Right forelimb (tissue), 1 donor: ENCODE measurements at places on chromosomes 4 and X.

DNA sequence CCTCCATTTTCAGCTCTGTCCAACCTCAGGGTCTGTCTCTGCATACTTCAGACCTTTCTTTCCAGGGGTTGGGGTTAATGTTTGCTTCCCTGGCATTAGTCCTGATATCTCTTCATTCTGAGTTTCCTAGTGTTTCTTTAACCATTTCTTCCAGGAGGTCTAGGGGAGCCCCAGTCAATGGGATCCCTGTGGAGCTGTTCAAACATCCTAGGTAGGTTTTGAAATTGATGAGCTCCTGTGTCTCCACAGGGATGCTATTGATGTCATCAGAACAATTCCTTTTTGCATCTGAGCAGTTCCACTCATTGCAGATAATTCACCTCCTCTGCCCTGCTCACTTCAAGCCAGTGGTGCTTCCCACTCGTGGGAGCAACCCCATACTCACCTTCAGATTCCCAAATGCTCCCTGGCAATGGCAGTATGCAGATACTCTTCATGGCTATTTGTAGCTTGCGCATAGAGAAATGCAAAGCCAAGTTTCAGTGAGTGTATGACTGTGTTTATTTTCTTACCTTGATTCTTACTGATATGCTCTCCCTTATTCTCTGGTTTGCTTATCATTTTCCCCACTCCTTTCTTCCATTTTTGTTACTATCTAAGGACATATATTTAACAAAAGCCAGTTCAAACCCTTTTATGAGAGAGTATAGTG, 33.7 kb upstream of the LIMCH1 start:
- no peak for DNase-seq

- no peak for DNase-seq
Observed at GRCh38 chrX:1449036-1449822, 3.5 kb downstream of the ASMTL start.

DNA sequence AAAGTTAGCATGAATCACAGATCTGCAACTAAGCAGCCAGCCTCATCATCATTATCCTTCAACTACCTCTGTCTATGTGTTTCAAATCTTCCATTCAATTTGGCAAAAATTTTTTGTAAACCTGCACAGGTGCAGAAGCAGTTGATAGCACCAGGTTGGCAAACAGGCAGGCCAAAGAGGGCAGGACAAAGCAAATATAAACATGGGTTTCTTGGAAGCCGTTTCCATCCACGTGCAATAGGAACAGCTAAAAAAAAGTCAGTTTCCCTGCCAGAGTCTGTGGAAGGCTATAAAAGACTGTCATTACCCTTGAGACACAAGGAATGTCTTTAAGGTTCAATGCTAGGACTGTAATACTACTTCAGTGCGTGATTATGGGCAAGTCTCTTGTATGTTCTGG, 253.2 kb downstream of the PDHA2 start:
- DNase-seq: no peak

GRCh38 chr4:115274545-115274944, 161.1 kb upstream of the NDST4 start:
- no peak for DNase-seq

GRCh38 chr4:86569103-86569870, 24.8 kb upstream of the PTPN13 start:
- no peak for DNase-seq

DNA sequence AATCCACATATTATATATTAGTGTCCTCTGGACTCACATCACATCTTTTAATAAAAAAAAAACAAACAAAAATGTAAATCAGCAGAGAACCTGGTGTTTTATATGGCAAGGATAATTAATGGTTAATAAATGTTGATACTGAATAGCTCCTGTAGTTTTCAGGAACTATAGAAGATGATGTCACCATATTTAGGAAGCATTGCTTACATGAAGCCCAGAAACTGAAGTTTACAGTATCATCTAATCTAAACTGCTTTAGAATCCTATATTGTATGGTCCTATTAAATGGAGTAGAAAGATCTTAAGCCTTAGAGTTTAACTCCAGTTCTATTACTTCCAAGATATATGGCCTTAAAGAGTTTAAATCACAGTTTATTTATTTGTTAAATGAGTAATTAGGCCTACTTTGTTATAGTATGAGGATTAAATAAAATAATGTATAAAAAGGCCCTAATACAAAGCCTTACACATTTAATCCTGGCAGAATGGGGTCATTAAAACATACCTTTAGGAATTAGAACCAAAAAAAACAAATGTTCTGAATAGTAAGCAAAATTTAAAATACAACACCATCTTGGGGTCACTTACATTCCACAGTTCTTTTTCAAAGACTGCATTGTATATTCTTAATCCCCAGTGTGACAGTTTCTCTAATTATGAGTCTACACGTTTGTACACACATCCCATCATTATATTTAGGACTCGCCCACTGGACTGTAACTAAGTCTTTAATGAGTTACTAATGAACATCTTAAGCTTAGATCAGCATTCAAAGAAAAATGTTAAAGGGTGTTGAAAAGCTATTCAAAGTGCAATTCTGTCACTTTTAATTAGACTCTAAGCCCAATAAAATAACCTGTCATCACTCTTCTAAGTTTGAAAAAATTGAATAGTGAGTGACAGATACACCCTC, 305.9 kb downstream of the ADGRL3 start:
- no peak for DNase-seq

DNA sequence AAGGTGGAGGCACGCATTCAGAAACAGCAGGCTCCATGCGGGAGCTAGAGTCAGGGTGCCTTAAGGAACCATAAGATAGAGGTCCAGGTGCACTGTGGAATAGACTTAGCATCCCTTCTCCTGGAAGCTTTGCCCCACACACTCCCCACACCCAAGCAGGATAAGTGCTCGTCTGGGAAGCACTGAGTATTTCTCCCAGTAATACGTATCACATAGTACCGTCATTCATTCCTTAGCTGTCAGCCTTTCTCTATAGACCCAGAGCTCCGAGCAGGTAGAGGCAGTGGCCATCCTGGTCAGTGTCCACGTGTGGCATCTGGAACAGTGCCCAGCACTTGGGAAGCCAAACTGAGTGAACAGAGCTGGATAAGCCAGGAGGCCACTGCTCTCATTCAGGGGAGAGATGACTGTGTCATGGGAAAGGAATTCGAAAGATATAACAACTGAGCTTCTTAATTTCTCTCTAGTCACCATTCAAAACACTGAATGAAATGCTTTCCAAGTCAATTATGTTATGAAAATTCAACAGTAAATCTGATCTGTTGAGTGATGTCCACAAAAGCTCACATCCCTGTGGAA, 9.9 kb downstream of the APBB2 start:
- no peak for DNase-seq

GRCh38 chr4:41718907-41719306, 29.6 kb downstream of the PHOX2B start:
- DNase-seq: no peak

DNA sequence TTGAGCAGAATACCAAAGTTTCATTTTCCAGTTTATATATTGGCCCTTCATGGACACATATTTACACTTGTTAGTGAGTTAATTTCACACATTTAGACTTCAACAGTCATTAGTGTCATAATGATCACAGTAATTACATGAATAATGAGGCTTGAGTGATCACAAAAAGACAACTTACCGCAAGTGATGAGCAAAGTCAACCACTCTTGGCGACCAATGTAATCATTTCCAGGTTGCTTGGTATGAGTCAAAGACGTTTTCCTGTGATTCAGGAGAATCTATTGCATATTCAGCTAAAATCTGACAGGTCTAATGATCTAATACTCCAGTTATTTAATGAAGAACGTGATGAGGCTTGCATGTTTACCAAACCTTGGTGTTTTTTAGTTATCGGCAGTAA, 407.9 kb upstream of the TENM3 start:
- no peak for DNase-seq

GRCh38 chr4:181261279-181261678, 981.9 kb upstream of the TENM3 start:
- no peak for DNase-seq

DNA sequence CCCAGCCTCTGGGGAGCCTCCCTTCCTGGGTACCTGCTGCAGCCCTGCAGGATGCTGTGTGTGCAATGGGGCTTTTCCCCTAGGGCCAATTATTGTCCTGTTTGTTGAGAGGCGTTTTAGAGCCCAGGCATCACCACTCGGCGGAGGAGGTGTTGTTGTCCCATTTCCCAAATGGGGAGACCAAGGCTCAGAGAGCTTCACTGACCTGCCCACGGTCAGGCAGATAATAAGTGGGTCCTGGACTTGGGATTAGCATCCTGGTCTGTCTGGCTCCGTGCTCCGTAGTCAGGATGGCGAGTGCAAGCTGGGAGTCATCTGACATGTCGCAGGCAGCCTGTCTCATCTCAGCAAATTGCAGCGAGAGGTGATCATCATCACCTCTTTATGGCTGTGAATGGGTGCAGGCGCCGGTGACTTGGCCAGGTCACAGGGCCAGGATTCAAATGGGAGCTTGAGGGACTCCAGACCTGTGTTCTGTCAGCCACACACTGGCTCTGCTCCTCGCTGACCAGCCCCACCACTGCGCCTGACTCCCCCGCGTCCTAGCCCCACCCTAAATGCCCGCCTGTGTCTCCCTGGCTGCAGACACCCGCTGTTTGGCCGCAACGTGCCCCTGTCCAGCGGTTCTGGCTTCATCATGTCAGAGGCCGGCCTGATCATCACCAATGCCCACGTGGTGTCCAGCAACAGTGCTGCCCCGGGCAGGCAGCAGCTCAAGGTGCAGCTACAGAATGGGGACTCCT, 16.6 kb downstream of the HTRA3 start:
- DNase-seq: peak; percentile 39

DNA sequence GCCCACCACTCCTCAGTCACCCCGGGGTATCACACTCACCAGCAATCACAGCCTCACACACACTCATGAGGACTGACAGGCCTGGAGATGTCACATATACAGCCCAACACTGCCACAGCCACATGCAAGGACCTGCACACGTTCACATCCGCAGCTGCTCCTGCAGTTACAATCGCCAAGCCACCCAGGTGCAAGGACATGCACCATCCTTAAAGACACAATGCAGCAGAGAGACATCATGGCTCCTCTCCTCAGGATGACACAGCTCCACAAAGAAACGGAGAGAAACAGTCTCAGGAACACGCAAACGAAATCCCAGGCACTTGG, 1.1 kb downstream of the PCSK1N start:
- DNase-seq: no peak

DNA sequence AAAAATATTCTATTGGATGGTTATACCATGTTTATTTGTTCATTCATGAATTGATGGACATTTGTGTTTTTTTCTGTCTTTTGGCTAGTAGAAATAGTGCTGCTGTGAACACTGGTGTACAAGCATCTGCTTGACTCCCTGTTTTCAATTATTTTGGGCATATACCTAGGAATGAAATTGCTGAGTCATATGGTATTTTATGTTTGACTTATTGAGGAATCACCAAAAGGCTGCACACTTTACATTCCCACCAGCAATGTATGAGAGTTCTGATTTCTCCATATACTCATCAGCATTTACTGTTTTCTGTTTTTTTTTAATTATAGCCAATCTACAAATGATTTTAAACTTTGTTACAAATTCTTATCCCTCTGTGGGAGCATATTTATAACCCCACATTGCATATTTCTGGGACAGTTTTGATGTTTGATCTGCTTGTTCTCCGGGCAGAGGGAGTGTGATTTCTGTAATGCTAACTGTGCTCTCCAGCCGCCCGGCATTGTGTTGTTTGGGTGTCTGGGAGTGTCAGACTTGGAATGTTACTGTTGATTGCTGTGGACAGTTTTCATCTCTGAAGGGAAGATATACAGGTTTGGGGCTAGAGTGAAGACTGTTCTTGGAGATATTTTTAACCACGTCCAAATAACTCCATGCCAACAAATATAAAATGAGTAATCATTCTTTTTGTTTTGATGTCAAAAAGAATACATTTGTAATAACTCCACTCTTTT, 60.5 kb upstream of the PGRMC2 start:
- no peak for DNase-seq

- DNase-seq: no peak
Observed at GRCh38 chr4:168540086-168540485, 43.2 kb downstream of the PALLD start.

- DNase-seq: no peak
Observed at GRCh38 chr4:166535865-166536264, 662.8 kb downstream of the TLL1 start.

GRCh38 chr4:64538219-64538618, 129.0 kb upstream of the TECRL start:
- DNase-seq: no peak

GRCh38 chr4:57098941-57099340, 11.2 kb downstream of the IGFBP7 start:
- no peak for DNase-seq

- DNase-seq: no peak
Observed at GRCh38 chrX:8319359-8319758, 145.3 kb upstream of the VCX3B start.

GRCh38 chr4:131509521-131509920, 1639.6 kb upstream of the PCDH10 start:
- DNase-seq: no peak

DNA sequence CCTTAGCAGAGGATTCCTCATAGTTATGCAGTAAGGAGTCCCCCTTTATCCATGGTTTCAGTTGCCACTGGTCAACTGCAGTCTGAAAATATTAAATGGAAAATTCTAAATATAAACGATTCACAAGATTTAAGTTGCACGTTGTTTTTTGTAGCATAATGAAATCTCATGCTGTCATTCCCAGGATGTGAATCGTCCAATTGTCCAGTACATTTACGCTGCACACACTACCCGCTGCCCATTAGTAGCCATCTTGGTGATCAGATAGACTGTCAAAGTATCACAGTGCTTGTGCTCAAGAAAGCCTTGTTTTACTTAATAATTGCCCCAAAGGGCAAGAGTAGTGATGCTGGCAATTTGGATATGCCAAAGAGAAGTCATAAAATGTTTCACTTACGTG, 434.8 kb downstream of the MAPK10 start:
- DNase-seq: no peak

DNA sequence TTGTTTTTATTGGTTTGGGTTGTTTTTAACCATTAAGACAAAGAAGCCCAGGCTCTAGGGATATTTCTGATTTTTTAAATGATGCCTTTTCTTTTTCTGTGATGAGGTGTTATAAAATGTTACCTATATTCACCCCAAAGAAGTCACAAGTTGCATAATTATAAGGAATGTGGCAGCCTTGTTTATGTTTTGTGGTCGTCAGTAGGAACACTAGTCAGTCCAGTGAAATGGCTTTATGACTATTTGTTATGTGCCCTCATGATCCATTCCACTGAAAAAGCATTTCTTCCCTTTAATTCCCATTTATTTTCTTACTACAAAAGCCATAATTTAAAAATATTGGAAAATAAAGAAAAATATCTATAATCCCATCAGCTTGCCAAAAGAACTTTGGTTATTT, 34.4 kb downstream of the CC2D2A start:
- DNase-seq: no peak

DNA sequence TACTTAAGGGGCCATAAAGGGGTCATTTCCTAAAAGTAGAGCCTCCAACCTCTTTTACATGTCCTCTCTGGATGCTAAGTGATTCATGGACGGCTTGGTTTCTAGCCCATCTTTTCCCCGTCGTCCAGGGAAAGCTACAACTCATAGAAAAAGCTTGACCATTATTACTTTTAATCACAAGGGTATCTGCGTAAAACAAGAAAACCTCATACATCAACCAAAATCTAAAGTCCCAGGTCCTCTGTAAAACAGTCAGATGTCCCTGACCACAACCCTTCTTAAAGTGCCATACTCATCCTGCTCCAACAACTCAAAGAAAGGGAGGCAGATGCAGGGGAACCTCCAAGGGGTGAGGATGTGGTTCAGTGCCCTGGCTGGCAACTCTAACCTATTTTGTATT, 29.6 kb downstream of the ADGRA3 start:
- no peak for DNase-seq

- no peak for DNase-seq
Observed at GRCh38 chrX:39758791-39759525, 338.8 kb downstream of the BCOR start.
